NCI-H460 (cell line): ENCODE measurements at places on chromosomes 1 and 21. TPM values are rescaled to one million over a fixed set of nuclear protein-coding genes. Genes with fewer than 3 reads are reported as not detected.

INAVA gene
- 0.10 and 1.2 TPM in 2 replicates for total RNA-seq

- no peak for DNase-seq
Measured at GRCh38 chr1:9149837-9150581, 21.1 kb upstream of the GPR157 start.

- DNase-seq = no peak
Measured at GRCh38 chr1:199054694-199055093, 415.9 kb downstream of the PTPRC start.

PTPRC gene
- total RNA-seq = not detected in 2 replicates

DNA sequence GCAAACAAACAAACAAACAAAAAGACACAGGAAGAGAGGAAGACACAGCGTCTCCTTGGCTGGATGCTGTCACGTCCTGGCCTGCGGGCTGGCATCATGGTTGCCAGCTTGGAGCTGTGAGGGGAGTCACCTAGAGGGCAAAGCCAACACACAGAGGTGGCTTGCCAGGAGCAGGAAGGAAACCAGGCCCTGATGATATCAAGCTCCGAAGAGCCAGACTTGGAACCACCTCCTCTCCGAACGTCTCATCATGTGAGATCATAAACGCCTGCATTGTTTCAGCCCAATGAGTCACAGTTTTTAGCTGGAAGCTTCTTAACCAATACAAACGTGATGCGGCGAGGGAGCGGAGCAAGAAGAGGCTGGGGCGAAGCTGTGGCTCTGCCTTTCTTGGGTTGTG lies 8.7 kb downstream of the PLA2G2D start:
- no peak for DNase-seq

DNA sequence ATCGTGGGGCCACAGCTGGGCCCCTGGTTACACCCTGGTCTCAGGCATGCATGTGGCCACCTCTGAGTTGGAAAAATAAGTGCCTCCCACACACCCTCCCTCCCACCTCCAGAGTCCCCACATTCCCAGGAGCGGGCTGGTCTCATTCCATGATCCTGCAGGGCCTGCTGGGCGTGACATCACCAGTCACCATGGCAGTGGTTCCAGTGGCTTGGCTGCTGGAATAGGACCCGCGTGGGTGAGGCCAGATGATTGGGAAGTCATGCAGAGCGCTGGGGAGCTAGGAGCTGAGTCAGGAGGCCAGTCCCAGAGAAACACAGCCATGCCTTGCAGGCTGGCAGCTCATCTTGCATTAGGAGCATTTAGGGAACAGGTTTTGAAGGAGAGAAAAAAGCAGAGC lies 125.4 kb upstream of the TMEM51 start:
- DNase-seq = no peak

ANKRD34A gene
- total RNA-seq = 1.2 and 1.6 TPM in 2 replicates

HSPG2 gene
- 35.5 and 45.4 TPM in 2 replicates for total RNA-seq

RIMS3 gene
- total RNA-seq = 0.46 and 0.50 TPM in 2 replicates

DNA sequence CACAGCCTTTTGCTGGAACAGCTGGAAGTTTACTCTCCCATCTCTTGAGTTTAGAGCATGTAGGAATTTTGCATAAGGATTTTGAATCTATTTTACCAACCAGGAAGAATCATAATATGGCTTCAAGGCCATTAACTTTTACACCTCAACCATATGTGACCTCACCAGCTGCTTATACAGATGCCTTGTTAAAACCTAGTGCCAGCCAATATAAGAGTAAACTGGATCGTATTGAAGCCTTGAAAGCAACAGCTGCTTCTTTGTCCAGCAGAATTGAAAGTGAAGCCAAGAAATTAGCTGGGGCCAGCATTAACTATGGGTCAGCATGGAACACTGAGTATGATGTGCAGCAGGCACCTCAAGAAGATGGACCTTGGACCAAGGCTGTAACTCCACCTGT lies 65.4 kb downstream of the CEP350 start:
- no peak for DNase-seq

- no peak for DNase-seq
Measured at GRCh38 chr1:101738475-101738874, 258.3 kb downstream of the OLFM3 start.

SH2D2A gene
- total RNA-seq = 135 TPM in 2 replicates

DNA sequence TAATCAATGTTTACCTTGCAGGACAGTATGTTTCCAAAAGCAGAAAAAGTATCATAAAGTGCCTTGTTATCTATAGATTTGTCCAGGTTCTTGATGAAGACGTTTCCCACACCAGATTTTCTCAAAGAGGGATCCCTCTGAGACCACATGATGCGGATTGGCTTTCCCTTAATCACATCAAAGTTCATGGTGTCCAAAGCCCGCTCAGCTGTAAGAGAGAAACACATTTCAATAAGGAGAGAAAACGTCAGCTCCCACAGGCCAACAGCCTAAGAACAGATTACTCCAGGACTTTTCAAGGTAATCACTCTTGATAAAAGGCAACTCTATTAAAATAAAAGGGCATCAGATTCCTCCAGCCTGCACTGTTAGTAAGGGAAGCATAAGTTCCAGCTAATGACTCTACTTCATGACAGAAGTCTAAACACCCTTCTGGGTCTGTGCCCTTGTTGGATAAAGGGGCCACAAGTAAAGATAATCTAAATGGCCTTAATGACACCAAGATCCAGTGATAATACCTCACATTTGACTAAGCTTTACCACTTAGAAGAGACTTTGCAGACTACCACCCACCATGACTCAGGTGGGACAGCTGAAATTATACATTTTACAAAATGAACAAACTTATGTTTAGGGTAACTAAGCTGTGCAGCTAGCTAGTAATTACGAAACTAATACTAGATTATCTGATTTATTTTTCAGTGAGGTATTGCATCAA lies 4.1 kb downstream of the PABPC4 start:
- no peak for DNase-seq

- no peak for DNase-seq
Measured at GRCh38 chr1:20500716-20501115, 7.2 kb downstream of the MUL1 start.

- DNase-seq = peak; percentile 92
Measured at GRCh38 chr1:246726255-246726679, 2.1 kb downstream of the SCCPDH start.

DNA sequence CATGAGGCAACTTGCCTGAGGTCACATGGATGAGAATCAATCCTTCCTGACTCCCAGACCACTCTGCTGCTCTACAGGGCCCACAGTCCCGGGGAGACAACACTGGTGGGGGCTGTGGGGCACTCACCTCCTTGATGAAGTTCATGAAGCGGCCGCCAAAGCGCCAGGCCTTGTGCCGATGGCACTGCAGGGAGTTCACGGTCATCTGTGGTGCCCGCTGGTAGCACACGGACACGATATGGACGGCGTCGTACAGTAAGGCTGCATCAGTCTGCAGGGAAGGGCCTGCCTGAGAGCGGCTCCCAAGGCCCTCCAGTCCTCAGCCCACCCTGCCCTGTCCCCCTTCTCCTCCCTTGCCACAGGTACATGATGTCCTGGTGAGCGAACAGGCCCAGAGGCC lies 175.3 kb downstream of the GRIK3 start:
- no peak for DNase-seq

DNA sequence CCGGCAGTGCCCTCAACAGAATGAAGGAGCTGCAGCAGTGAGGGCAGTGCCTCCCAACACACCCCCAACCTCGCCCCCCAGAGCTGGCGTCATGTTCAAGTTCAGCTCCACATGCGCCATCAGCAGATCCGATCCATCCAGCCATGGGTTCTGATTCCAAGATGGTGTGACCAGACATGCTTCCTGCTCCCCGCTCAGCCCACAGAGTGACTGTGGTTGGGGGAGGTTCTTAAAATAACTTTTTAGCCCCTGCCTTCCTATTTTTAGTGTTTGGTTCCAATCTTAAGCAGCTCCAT lies 30.1 kb upstream of the GPR137B start:
- no peak for DNase-seq

GRCh38 chr1:174112489-174113162 lies 46.7 kb upstream of the RABGAP1L start:
- no peak for DNase-seq

MANEAL gene
- total RNA-seq = 3.4 and 3.7 TPM in 2 replicates

DNA sequence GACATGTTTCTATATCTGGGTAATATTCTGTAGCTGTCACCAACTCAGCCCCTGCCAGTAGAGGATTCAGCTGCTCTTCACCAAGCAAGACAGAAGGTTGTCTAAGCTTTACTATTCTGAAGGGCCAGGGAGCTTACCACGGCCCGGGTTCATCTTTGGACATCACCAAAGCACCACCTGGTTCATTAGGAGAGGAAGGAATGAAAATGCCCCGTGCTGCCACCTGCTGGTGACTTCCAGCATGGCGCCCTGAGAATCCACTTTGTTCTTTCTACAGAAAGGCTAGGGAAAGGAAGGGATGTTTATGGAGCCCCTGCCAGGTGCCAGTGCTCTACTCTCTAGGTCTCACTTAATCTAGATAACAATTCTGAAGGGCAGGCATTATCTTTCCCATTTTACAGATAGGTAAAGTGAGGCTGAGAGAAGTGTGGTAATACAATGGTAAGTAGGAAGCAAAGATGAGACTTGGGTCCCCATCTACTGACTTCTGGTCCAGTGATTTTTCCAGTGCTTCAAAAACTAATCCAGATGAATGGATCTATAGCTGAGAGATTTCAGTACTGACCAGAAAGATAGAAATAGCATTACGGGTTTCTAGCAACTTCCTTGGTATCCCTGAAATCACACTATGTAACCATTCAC lies 79.5 kb downstream of the BEND5 start:
- DNase-seq = peak; percentile 34

GRCh38 chr1:39671793-39672550 lies at the start of gene NT5C1A:
TSS of gene NT5C1A (minus strand) at chr1:39672107. CDS start at chr1:39672038, 69 bp downstream.
- DNase-seq = no peak

DNA sequence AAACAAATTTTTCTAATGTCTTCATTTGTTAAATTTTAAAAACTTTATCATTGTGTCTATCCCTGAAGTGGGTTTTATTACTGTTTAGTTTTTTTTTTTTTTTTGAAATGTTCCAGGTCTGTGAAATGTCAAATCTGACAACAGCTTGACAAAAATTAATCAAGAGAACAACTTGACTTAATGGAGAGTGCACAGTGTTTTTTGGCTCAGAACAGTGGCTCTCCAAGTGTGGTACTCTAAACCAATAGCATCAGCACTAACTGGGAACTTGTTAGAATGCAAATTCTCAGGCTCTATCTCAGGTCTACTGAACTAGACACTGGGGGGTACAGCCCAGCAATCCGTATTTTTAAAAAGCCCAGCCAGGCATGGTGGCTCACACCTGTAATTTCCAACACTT lies 49.2 kb downstream of the ATP1B1 start:
- DNase-seq = no peak

DNA sequence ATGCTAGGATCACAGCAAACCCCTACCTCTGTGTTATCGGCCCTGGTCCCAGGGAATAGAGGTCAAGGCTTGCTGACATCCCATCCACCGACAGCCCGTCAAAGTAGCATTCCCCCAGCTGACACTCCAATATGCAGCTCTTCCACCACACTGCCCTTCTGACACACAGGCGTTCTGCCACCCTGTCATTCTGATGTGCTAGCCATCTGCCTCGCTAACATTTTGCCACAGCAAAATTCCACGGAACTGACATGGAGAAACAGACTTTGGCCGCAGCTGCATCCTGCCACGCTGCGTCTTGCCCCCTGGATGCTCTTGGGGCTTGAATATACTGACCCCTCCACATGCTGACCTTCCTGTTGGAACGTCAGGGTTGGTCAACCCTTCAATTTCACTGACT lies 163.2 kb upstream of the CSF3R start:
- no peak for DNase-seq

DNA sequence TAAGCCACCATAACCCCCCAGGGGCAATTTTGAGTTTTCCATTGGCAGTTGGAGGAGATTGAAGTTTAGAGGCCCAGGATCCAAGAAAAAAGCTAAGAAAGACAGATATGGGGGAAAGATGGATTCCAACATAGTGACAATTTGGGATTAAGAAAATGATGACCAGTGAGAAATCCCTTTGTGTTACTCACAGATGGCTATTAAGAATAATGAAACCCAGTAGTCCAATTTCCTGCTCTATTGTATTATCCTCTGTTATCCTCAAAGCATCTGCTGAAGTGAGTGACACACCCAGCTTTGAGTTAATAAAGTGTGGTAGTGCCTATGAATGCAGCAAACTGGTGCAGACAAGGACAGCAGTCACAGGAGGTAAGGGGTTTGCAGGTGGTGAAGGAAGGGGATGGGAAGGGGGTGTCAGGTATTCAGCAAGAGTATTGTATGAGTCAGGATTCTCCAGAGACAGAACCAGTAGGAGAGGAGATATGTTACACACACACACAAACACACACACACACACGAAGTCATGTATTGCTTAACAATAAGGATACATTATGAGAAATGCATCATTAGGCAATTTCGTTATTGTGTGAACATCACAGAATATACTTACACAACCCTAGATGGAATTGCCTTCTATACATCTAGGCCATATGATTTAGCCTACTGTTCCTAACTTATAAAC lies 112.4 kb upstream of the VANGL1 start:
- DNase-seq = no peak

DNA sequence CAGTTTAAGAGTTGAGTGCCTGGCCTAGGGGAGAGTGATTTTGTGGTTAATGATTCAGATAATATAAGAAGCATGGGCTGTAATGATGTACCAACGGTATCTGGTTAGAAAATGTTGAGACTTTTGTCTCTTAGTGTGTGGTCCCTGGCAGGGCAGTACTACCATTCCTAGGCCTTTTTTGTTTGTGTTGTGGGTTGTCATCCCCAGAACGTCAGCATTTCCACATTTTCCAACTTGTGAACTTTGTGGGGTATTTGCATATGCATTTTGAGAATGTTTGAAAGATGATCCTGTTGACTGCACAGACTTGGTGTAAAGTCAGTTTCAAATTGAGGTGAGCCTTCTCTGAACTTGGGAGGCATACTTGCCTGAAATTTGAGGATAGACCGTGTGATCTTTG lies 11.4 kb downstream of the NEK7 start:
- DNase-seq = no peak

- no peak for DNase-seq
Measured at GRCh38 chr1:71589005-71589404, 508.2 kb upstream of the ZRANB2 start.

- DNase-seq = no peak
Measured at GRCh38 chr21:32565856-32566465, 19.4 kb downstream of the TCP10L start.

GRCh38 chr1:36320291-36320761 lies 3.1 kb downstream of the EVA1B start:
- DNase-seq = no peak

GRCh38 chr1:48026275-48026674 lies 29.1 kb upstream of the TRABD2B start:
- DNase-seq = no peak

DNA sequence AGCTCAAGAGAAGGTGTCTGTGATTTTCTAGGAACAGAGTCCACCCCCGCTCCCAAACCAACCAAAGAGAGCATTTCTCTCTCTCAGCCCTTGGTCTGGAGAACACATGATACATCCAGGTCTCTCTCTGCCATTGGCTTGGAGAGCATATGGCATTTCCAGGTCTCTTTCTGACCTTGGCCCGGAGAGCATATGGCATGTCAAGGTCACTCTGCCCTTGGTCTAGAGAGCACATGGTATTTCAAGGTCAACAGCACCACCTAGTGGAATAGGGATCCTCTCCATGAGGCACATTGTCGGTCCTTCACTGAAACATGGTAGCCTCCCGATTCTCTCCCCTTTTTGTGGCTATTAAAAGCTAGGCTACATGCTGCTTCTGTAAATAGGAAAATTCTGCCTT lies 437.7 kb upstream of the OLFM3 start:
- DNase-seq = peak; percentile 18

GRCh38 chr21:28256420-28256831 lies 736.3 kb downstream of the LTN1 start:
- DNase-seq = no peak

CLDN17 gene
- total RNA-seq = not detected in 2 replicates

GRCh38 chr1:114551400-114551799 lies 30.0 kb downstream of the BCAS2 start:
- DNase-seq = no peak

GRCh38 chr1:68950036-68950435 lies 453.2 kb upstream of the DEPDC1 start:
- no peak for DNase-seq

MPL gene
- not detected in 2 replicates for total RNA-seq
